SJSA1 (cell line): ENCODE measurements at places on chromosomes 3 and 15.
A peak's percentile ranks its signal among the peaks of the same experiment; 100 is the strongest.

GRCh38 chr3:113698956-113699355 is 2.5 kb upstream of the USF3 start:
- no peak for DNase-seq
- no peak overlapping the region for H3K4me3 ChIP-seq
- peaks cover 8% of the 10 kb centered on the region; the same call in 1 of the 2 replicates for H3K4me1 ChIP-seq
- no peak overlapping the region for H3K27ac ChIP-seq
- H3K36me3 ChIP-seq, result no peaks in the 10 kb centered on the region

DNA sequence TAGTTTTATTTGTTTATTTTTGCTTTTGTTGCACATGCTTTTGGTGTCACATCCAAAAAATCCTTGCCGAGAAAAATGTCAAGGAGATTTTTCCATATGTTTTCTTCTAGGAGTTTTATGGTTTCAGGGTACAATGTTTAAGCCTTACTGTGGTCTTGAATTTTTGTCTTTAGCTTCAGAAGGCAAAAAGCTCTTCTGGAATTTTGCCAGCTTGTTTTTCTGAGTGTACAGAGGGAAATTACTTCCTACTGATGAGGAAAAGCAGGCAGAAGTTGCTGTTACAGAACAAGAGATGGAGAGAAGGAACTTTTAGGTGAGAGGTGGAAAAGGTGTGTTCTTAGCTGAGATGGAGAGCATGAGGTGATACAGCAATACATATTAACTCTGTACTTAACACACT is 59.6 kb downstream of the UBE2E2 start:
- H3K4me1 ChIP-seq, result peaks cover 16% of the 10 kb centered on the region
- H3K4me3 ChIP-seq, result no peak overlapping the region
- no peak overlapping the region for H3K27ac ChIP-seq
- no peak for DNase-seq
- no peaks in the 10 kb centered on the region for H3K27me3 ChIP-seq
- no peaks in the 10 kb centered on the region for H3K36me3 ChIP-seq

- DNase-seq, result no peak
- H3K36me3 ChIP-seq, result peaks cover 58% of the 10 kb centered on the region
- no peaks in the 10 kb centered on the region for H3K4me1 ChIP-seq
- no peak overlapping the region for H3K4me3 ChIP-seq
Observed at GRCh38 chr3:130992344-130992743, 34.3 kb downstream of the ASTE1 start.

DNA sequence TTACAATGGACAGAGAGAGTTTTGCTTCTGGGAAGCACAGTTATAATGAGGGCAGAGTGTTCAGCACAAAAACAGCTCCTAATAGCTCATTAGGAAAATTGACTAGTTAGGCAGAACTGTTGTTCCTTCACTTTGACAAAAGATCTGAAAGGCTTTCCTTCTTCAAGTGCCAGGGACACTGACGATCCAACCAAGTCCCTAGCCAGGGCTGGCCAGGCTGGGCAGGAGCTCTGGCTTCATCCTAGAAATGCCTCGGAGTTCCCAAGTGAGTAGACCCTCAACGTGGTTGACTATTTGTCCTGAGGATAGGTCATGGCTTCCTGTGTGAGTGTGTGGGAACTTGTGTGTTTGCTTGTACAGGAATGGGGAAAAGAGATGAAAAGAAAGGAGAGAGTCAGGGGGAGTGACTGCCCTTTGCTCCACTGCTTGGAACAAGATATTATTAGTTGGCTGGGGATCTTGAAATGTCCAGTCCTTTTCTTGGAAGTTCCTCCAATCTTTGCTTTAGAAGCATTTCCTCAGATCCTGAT is 617.9 kb downstream of the NTRK3 start:
- no peak for DNase-seq
- H3K27me3 ChIP-seq, result no peaks in the 10 kb centered on the region
- no peaks in the 10 kb centered on the region for H3K36me3 ChIP-seq

- no peak overlapping the region for H3K4me3 ChIP-seq
- H3K27me3 ChIP-seq, result no peaks in the 10 kb centered on the region
- H3K4me1 ChIP-seq, result peaks cover 14% of the 10 kb centered on the region
- peaks cover 61% of the 10 kb centered on the region for H3K36me3 ChIP-seq
- DNase-seq, result no peak
Observed at GRCh38 chr3:194422188-194422587, 23.1 kb upstream of the GP5 start.

DNA sequence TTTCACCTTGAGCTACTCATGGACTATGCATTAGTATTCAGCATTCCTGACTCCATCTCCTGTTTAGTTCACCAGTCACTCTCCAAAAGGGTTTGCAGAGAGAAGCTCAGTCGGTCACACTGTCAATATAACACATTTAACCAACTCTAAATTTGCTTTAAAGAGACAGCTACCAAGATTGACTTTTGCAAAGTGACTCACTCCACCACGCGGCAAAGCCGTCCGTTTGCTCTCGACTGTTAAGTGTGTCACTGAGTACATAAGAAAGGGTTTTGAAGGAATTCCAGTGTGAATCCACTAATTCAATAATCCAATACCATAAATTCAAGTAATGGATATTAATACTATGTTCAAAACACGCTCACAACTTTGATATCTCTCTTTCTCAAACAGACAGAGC is 1006.7 kb upstream of the NR2F2 start:
- H3K4me1 ChIP-seq, result no peaks in the 10 kb centered on the region
- no peak overlapping the region for H3K4me3 ChIP-seq
- no peak for DNase-seq
- no peaks in the 10 kb centered on the region; the same call in 1 of the 2 replicates for H3K27me3 ChIP-seq
- H3K27ac ChIP-seq, result no peak overlapping the region

DNA sequence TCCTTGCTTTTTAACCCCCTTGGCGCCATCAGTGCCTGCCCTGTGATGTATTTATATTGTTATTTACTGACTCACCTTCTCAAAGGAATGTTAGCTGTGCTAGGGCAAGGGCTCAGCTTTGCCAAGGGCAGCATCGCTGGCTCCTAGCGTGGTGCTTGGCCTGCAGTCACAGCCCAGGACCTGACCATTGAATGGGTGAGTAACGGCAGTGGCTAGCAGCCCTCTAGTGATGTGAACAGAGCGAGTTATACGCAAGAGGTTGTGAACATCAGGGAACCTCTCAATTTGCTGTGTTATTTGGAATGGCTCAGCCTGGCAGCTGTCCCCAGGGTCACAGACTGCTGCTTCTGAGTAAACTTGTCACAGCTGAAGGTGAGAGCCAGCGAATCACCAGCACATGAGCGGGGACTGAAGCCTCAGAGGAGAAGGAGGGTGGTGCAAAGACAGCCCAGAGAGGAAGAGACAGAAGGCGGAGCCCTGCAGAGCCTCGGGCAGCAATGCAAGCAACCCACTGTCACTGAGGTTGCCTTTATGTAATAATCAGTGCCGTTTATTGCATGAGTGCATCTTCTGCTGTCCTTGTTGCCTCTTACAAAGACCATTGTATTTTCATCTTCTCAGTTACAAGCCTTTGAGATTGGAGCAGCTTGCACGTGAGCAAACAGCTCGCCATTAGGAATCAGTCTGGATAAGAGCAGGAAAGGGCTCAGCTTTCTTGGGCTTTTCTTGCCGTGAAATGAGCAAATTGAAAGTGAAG is 158.3 kb downstream of the SLCO3A1 start:
- no peak for DNase-seq
- no peaks in the 10 kb centered on the region for H3K27me3 ChIP-seq
- H3K27ac ChIP-seq, result no peak overlapping the region
- H3K36me3 ChIP-seq, result no peaks in the 10 kb centered on the region
- no peak overlapping the region for H3K4me3 ChIP-seq
- H3K4me1 ChIP-seq, result no peaks in the 10 kb centered on the region

DNA sequence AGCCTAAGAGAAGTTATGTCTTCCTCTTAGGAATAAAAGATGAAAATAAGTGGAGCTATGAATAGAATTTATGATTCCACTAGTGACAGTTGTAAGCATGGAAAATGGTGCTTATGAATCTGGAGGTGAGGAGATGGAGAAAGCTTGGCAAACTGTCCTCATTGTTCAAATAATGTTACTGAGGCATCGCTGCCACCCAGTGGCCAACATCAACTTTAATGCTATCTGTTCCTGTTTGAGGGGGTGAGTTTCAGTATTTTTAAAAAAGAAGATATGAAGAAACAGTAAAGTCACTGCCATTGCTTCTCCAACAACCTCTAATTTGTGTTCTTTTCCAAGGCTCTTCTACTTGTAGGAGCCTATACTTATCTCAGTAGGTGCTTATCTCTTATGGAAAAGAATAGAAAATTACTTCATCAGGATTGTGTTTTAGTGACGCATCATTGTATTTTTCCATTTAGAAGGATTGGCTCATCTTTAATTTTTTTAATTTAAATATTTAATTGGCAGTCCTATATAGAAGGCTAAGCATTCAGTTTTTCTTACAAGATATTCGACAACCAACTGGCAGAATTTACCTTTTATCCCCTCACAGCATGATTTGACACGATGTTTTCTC is 260.4 kb upstream of the P2RY1 start:
- H3K4me3 ChIP-seq, result no peak overlapping the region
- H3K27me3 ChIP-seq, result peaks cover 4% of the 10 kb centered on the region
- no peaks in the 10 kb centered on the region for H3K4me1 ChIP-seq
- H3K27ac ChIP-seq, result no peak overlapping the region

GRCh38 chr3:111194048-111194447 is 122.4 kb downstream of the NECTIN3 start:
- no peak overlapping the region for H3K27ac ChIP-seq
- H3K27me3 ChIP-seq, result no peaks in the 10 kb centered on the region
- DNase-seq, result no peak
- peaks cover 47% of the 10 kb centered on the region for H3K36me3 ChIP-seq
- no peaks in the 10 kb centered on the region for H3K4me1 ChIP-seq

DNA sequence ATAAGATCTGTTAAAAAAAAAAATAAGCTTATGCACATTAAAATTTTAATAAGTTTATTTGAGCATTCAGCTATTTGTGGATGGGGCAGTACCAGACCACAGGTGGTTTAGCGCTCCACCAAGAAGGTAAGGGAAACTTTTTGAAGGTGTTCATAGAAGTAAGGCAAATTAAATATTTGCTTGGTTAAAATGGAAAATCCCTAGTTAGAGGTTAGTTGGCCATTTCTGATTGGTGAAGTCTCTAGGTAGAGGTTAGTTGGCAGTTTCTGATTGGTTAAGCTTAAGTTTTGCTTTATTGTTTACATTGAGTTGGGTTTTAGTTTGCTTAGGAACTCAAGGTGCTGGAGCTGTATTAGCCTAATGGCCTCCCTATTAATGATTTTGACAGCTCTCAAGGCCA is 30.7 kb downstream of the SCN11A start:
- H3K27me3 ChIP-seq, result no peaks in the 10 kb centered on the region
- no peak overlapping the region for H3K27ac ChIP-seq
- DNase-seq, result no peak
- H3K36me3 ChIP-seq, result no peaks in the 10 kb centered on the region
- no peak overlapping the region for H3K4me3 ChIP-seq
- H3K4me1 ChIP-seq, result no peaks in the 10 kb centered on the region

DNA sequence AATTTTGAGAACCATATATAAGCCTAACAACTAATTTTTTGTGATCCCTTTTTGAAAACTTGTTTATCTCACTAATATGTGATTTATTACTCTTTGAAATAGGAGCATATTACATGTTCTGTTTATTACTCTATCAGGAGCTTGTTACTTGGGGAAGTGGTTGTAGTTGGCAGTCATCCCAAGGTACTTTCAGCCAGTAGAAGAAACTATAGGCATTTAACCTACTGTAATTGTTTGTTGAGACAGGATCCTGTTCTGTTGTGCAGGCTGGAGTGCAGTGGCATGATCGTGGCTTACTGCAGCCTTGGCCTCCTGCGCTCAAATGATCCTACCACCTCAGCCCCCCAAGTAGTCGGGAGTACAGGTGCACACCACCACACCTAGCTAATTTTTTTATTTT is 195.6 kb downstream of the TCF12 start:
- no peaks in the 10 kb centered on the region for H3K27me3 ChIP-seq
- no peak overlapping the region for H3K4me3 ChIP-seq
- DNase-seq, result no peak
- H3K27ac ChIP-seq, result no peak overlapping the region

GRCh38 chr3:115648559-115648958 is 25.2 kb downstream of the GAP43 start:
- H3K27ac ChIP-seq, result no peak overlapping the region
- no peaks in the 10 kb centered on the region for H3K27me3 ChIP-seq
- DNase-seq, result no peak
- no peak overlapping the region for H3K4me3 ChIP-seq
- no peaks in the 10 kb centered on the region for H3K4me1 ChIP-seq

GRCh38 chr15:69096626-69097025 is 63.8 kb upstream of the GLCE start:
- H3K4me1 ChIP-seq, result peaks cover 18% of the 10 kb centered on the region
- no peak overlapping the region for H3K27ac ChIP-seq
- no peak for DNase-seq

- H3K27me3 ChIP-seq, result 0 out of 2 replicates have a peak, but pooled peaks cover 4% of the 10 kb centered on the region
- no peaks in the 10 kb centered on the region for H3K36me3 ChIP-seq
- peak; percentile 37 for DNase-seq
Observed at GRCh38 chr15:47718497-47719437, 1.5 kb downstream of the SEMA6D start.

DNA sequence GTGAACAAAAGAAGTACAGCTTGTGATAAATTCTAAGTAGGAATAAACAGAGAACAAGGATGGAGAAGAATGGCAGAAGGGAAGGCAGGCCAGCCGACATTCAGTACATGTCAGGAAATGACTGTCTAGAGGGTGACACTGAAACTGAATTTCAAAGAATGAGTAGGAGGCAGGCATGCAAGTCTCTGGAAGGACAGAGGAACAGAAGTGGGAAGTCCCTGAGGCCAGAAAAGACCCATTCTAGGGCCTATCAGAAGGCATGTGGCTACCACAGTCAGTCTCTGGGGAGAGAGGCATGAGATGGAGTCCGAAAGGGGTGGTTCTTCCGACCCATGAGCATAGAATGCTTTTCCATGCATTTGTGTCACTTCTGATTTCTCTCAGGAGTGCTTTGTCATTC is 243.5 kb upstream of the UBE2E2 start:
- H3K27ac ChIP-seq, result no peak overlapping the region
- no peaks in the 10 kb centered on the region for H3K27me3 ChIP-seq
- H3K36me3 ChIP-seq, result no peaks in the 10 kb centered on the region
- no peak overlapping the region for H3K4me3 ChIP-seq
- no peaks in the 10 kb centered on the region for H3K4me1 ChIP-seq
- no peak for DNase-seq

DNA sequence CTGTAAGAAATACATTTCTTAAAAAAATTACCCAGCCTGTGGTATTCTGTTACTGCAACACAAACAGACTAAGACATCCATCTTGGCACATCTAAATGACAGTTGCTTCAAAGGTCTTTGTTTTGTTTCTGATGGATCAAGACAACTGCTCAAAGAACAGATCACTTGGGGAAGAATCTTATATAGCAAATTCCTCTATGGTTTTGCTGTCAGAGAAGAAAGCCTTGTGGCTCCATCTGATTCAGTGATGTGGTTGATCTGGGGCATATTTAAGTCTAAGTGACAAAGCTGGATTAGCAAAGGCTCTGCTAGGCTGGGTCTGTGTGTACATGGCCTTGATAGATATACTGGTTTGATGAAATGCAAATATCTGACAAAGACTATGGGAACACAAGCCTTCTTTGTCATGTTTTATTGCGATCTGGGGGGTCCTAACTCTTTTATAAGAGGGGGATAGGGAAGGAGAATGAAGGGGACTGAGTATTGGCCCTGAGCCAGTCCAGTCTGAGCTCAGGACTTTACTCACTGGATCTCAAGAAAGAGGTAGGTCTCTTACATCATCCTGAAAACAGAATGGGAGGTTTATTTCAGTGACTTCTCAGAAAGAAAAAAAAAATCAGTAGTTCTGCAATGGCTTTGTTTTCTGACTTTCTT is 14.3 kb upstream of the LIMD1 start:
- H3K36me3 ChIP-seq, result no peaks in the 10 kb centered on the region
- H3K4me1 ChIP-seq, result peaks cover 8% of the 10 kb centered on the region
- no peak for DNase-seq
- H3K27me3 ChIP-seq, result no peaks in the 10 kb centered on the region
- H3K4me3 ChIP-seq, result no peak overlapping the region

- H3K27me3 ChIP-seq, result no peaks in the 10 kb centered on the region
- peaks cover 7% of the 10 kb centered on the region; the same call in 1 of the 2 replicates for H3K4me1 ChIP-seq
- H3K36me3 ChIP-seq, result no peaks in the 10 kb centered on the region
- DNase-seq, result no peak
- H3K4me3 ChIP-seq, result no peak overlapping the region
Observed at GRCh38 chr3:141796889-141797781, 33.9 kb downstream of the GRK7 start.
